ENCODE measurements at places on chromosomes 4 and X. TPM values are rescaled to one million over a fixed set of nuclear protein-coding genes. Genes with fewer than 3 reads are reported as not detected.

DNA sequence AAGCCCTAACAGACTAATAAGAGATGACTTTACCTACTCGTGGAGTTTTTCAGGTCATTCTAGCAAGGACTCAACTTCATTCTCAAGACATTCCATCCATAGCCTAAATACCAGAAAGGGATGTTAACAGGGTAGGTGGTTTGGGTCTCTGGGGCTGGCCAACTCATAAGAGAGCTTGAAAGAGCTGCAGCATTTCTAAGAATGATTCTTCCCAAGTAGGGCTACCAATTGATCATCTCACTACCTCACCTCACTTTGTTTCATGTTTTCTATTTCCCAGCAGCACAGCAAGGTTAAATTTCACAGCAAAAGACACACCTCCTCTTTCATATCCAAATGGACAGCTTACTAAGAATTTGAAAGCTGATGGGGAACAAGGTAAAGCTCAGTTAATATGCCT lies 614.8 kb upstream of the DIPK2B start:
- no peak for DNase-seq

- DNase-seq = no peak
Observed at GRCh38 chrX:68999356-68999755, 165.9 kb downstream of the PJA1 start.

- peak; percentile 61 for DNase-seq
Observed at GRCh38 chrX:115690511-115691216, 129.7 kb downstream of the PLS3 start.

DNA sequence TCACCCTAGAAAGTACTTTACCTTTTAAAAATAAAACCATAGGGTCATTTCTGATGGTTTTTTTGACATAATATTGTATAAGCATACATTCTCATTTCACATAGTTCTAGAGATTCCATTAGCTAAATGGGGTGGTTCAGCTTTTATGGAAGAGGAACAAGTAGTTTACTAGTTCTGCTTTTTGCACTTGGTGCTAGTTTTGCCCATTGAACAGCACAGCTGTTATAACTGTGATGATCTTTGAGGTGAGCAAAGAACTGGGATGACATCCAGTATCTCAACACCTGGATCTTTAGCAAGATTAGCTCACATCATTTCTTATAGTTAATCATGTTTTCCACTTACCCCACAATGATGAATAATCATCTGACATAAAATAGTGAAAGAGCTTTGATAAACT lies 40.9 kb downstream of the MOB1B start:
- DNase-seq = no peak

- DNase-seq = no peak
Observed at GRCh38 chrX:71103110-71103983, 3.2 kb downstream of the CXorf65 start.

Gene PPEF2
- total RNA-seq = not detected

Gene JCHAIN
- total RNA-seq = not detected

GRCh38 chr4:168942985-168943384 lies 67.1 kb downstream of the CBR4 start:
- DNase-seq = no peak

GRCh38 chrX:11585174-11585573 lies 80.5 kb downstream of the ARHGAP6 start:
- no peak for DNase-seq

Gene PFKFB1
- not detected for total RNA-seq

Gene MAGEA4
- not detected for total RNA-seq

Gene UBA1
- total RNA-seq = 168 TPM

DNA sequence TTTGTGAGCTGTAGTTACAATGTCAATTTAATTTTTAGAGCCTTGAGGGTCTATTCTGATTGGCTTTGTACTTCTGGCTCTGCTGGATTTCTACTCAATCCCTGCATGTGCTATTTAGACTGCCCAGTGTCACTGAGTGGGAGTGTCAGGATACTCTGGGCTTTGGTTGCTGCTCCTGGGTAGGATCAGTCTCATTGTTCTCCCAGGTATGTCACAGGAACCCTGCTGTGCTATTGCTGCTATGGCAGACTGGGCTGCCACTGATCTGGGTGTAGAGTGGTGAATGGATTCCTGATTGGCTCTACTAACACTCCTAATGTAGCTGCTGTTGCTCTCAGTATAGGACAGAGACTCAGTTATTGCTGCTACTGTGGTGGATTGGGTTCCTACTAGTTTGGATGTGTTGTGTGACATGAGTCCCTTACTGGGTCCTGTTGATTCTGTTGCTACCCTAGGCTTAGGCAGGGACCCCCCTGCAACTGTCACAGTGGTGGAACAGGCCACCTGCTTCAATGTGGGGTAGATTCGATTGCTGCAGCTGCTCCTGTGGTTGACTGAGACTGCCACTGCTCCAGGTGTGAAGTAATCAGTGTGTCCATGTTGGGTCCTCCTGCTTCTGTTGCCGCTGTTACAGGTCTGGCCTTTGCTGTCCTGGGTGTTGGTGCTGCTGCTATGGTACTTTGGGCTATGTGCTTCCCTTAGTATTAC lies 707.8 kb upstream of the AMOT start:
- DNase-seq = no peak

Gene MEPE
- total RNA-seq = not detected

Gene COL4A5
- total RNA-seq = 15.3 TPM
